ENCODE measurements at places on chromosomes 1 and 21. TPM values are rescaled to one million over a fixed set of nuclear protein-coding genes. Genes with fewer than 3 reads are reported as not detected.

Gene PARP1
- 104 TPM for total RNA-seq

Gene SUSD4
- total RNA-seq: 11.2 TPM

Gene AXDND1
- total RNA-seq: 0.78 TPM

Gene EPHA8
- 0.94 TPM for total RNA-seq

GRCh38 chr1:70156529-70157120 is 48.8 kb downstream of the LRRC40 start:
- DNase-seq: no peak

Gene TEDDM1
- not detected for total RNA-seq

Measured in occipital lobe (tissue), 3 donors.